ENCODE measurements at places on chromosomes 7 and 10.

GRCh38 chr7:142745091-142745635, 4.1 kb upstream of the PRSS1 start:
- DNase-seq = no peak

DNA sequence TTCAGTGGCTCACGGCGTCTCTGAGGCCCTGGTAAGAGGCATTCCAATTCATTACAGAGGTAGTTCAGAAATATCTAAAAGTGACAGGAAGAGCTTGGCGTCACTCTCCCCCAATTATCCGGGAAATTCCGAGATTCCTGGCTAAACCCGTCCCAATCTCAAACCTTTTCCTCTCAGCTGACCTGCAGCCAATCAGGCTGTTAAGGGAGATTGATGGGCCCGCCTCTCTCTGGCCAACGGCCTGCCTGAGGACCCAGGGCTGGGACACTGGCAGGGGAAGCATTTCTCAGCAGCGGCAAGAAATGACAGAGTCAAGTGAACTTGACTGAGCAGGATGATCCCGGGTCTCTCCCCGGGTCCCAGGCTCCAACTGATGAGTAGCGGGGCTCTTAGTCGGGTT, 72.3 kb downstream of the EBF3 start:
- no peak for DNase-seq

- no peak for DNase-seq
These were observed 1115.1 kb downstream of the XPNPEP1 start for GRCh38 chr10:108808228-108808627.

GRCh38 chr7:121874298-121874697, 1.3 kb downstream of the PTPRZ1 start:
- no peak for DNase-seq

- no peak for DNase-seq
These were observed 51.7 kb downstream of the HSPA12A start for GRCh38 chr10:116690356-116691322.

- DNase-seq = no peak
These were observed 19.9 kb upstream of the FMC1 start for GRCh38 chr7:139321071-139321745.

DNA sequence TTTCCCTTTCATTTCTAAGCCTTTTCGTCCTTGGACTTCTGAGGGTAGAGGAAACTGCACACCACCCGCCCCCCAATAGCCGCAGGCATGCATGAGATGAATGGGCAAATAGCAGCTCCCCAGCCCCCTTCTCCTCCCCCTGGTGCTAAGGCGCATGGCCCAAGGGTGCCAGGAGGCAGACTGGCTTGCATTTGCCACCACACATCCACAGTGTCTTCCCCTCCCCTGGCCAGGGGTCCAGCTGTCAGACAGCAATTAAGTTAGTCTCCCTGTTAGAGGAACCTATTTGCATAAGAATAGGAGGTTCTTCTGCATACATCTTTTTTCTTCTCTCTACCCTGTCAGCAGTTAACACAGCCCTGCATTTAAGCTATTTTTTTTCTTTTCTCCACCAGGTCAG, 20.2 kb downstream of the TOMM7 start:
- no peak for DNase-seq

GRCh38 chr7:149787428-149788299, 14.3 kb upstream of the ZNF467 start:
- no peak for DNase-seq

GRCh38 chr10:100812978-100813377, 67.6 kb downstream of the PAX2 start:
- no peak for DNase-seq

DNA sequence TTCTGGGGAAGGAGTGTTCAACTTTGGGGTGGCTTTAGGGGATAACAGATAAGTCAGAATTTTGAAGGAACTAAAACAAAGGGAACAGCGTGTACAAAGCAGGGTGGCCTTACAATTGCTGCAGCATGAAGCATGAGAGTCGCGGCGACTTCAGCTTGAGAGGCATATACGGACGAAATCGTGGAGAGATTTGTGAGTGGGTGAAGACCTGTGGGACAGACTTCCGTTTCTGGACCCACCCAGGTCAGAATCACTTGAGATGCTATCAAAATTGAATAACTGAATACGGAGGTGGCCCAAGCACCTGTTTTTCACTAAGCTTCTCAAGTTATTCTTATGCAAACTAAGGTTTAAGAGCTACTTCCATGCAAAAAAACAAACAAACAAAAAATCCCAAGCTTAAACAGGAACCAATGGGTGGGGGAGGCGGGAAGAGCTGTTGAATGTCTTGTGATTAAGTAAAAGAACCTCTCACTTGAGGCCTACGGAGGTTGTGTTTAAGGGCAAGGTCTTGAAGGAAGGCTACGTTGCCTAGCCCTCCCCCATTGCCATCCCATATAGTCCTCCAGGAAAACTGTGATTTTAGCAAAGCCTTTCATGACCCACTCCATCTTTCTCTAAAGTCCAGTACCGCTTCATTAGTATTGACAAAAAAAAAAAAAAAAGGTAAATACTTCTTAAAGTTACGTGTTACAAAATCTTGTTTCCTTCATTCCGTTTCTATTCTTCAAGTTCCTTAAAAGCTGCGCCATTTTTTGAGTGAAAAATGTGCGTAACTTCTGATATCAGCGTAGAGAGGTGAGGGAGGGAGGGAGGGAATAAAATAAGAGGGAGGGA, 1.3 kb upstream of the TRIM24 start:
- DNase-seq = no peak

DNA sequence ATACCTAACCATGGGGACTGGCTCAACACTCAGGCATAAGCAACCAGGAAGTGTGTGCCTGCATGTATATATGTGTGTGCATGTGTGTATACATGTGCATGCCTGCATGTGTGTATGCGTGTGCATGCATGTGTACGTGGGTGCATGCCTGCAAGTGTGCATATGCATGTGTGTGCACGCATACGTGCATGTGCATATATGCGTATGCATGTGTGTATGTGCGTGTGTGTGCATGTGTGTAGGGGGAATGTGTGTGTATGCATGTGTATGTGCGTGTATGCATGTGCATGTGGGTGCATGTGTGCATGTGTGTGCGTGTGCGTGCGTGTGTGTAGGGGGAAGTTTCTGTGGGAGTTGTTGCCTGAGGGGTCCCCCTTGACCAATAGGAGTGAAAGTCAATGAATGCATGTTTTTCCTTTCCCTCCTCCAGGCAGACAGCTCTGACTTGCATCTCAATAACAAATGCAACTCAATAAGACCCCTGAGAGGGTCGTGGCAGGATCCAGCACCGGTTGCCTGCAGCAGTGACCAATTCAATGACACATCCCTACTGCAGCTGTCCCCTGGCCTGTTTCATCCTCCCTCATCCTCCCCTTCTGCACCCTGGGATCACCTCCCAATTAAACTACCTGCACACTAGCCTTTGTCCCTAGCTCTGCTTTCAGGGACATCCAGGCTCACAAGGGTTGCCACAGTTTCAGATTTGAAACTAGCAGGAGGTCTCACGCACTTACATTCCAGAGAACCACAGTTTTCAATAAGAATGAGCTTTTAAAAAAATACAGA, 27.0 kb upstream of the FZD8 start:
- no peak for DNase-seq

GRCh38 chr7:137975221-137975620, 26.7 kb downstream of the CREB3L2 start:
- DNase-seq = no peak

DNA sequence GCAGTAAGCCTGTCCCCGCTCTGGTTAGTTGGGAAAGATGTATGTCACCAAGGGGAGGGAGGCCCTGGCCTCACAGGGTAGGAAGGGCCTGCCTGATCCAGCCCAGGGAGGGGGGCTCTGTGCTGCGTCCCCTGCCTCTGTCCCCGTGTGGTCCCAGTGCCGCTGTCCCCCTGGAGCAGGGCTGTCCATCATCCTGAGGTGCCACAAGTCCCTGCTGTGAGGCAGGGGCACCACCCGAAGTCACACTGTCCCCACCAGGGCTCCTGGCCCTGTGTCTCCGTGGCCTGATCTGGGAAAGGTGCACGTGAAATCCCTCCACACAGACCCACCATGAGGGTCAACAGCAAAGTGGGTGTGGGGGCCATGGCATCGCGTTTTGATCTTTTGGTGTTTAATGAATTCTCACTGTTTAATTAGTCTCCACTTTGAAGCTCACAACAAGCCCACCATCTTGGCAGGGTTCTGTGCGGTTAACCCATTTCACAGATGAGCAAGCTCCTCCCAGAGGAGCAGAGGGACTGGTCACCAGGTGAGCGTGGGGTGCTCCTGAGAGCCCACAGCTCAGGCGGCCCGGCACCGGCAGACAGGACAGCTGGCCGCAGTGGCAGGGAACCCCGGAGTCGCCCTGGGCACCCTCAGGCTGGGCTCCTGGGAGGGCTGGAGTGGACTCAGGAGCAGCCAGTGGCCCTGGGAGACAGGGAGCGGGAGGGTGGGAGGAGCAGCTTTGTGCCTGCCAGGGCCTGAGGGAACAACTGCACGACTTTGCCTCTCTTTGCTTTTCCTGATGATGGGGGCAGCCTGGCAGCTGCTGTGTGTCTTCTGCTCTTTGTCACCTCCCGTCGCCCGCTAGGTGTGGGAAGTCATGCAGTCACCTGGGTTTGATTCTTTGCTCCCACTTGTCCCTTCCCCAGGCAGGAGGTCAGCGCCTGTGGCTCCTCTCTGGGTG, 12.0 kb upstream of the CRYGN start:
- DNase-seq = no peak

- DNase-seq = no peak
These were observed 49.0 kb upstream of the TOMM7 start for GRCh38 chr7:22871661-22872060.

DNA sequence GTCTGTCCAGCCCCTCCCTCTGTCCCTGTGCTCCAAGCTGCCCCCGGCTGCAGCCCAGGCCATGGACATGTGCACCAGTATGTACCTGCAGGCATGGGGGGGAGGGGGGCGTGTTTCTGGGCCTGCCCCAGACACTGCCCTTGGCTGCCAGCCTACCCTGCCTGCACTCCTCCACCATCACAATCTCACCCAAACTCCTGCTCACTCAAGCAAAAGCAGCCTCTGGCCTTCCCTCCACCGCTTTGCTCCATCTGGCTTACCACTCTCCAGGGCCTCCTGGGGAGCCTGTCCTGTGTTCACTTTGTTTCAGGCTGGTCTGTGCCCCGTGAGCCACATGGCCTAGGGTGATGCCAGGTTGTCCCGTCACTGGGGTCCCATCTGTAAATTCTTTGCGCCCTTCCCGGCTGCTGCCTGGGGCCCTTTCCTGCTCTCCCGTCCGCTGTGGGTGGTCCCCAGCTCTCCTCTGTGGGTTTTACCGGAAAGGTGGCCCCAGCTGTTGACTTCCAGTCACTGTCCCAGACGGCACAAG, 33.3 kb upstream of the PPIF start:
- DNase-seq = no peak

- DNase-seq = no peak
These were observed 26.4 kb downstream of the RAB18 start for GRCh38 chr10:27530477-27530876.

GRCh38 chr10:132699411-132700155, 86.4 kb downstream of the NKX6-2 start:
- no peak for DNase-seq

DNA sequence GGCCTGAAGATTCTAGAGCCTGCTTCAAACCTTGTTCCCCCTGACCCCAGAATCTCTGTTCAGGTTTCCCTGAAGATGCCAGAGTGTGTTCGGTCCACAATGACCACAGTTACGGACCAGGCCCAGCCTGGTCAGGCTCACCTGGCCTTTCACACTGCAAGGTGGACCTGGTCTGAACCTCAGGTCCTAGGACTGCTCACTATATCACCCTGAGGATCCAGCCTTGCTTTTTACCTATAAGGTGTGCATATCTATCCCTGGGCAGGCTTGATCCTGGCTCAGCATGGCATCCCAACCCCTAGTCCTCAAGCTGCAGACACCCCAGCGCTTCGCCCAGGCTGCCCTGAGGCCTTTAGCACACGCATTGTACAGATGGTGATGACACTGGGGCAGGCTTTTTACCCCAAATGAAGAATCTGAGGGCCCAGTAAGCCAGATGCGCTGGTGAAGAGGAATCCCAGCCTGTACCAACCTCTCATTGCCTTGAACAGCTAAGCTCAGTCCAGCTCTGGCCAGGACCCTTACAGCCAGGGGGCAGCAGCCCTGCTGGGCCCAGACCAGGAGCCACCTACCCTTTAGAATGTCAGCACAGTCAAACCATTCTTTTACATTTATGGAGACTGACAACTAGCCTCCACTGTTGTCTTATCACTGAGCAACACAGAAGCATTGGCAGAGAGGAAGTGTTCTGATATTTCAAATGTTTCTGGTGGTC, 28.0 kb downstream of the MAT1A start:
- no peak for DNase-seq

DNA sequence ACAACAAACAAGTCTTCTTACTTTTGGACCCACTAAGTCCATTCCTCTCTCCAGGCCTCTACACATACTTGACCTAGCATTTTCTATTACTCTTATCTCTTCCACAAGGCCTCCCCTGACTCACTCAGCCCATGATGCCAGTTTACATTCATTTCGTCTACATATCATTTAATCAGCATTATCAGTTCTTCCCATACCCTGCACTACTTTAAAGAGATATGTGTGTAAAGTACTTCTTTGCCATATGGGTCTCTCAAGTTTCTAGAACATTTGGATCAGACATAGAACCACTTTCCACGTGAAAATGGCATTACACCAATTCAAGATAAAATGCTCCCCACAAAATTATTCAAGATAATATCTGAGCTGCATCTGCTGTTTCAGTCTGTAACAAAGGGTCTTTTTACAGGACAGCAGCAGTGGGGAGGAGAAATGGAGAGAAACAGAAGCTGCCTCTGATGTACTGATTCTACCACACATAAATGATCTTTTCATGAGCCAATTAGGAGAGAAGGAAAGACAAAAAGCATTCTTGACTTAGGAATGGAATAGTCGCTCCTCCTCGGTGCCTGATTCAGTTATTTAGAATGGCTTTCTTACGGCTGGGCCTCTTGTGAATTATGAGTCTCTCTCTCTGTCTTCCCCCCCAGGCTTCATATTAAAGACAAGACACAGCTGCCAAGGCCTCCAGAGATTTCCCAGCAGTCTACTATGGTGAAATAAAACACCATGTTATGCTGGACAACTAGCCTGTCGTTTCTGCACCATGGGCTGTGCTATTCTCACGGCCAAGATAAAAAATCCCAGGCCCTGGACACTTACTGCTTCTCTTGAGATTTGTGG, 46.9 kb upstream of the SEPTIN7 start:
- DNase-seq = no peak
